Kidney capillary endothelial cell (primary cell): ENCODE measurements at places on chromosomes 3 and 15.
A peak's percentile ranks its signal among the peaks of the same experiment; 100 is the strongest.

DNA sequence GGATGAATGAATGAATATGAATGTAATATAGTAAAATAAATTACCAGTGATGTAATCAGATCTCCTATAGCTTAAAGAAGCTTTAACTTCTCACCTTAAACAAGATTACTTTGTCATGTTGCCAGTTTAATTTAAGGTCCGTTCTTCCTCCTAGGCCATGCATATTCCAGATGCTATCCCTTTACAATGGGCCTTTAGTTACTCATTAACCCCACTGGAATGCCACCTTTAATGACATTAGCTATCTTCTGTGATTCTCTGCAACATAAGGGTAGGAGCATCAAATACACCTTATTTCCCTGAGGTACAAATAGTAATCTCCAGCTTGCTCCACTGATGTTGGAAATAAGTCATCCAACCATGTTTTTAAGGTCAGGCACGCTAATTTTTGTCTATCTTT, 63.0 kb upstream of the TIMP4 start:
- no peak for DNase-seq

- no peak for DNase-seq
These were observed 282.9 kb downstream of the TBC1D5 start for GRCh38 chr3:17459470-17459993.

DNA sequence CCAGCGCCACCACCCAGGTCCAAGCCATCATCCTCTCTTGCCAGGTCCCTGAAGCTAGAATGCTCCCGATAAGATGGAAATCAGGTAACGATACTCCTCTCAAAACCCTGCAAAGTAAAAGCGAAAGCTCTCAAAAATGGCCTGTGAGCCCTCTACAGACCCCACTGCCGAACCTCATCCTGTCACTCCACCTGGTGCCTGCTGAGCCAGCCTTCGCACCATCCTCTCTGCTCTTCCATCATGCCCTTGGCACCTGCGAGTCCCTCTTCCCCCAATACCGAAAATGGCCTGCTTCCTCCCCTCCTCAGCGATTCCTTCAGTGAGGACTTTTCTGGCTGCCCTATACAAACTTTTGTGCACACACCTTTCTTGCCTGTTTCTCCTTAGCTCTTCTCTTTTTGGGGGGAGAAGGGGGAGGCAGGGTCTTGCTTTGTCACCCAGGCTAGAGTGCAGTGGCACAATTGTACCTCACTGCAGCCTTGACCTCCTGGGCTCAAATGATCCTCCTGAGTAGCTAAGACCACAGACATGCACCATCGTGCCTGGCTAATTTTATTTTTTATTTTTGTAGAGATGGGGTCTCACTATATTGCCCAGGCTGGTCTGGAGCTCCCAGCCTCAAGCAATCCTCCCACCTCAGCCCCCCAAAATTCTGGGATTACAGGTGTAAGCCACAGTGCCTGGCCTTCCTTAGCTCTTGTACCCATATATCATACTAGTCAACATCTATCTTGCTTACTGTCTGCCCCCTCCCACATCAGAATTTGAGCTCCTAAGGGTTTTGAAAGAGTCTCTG, 3.0 kb downstream of the IDH2 start:
- no peak for DNase-seq

DNA sequence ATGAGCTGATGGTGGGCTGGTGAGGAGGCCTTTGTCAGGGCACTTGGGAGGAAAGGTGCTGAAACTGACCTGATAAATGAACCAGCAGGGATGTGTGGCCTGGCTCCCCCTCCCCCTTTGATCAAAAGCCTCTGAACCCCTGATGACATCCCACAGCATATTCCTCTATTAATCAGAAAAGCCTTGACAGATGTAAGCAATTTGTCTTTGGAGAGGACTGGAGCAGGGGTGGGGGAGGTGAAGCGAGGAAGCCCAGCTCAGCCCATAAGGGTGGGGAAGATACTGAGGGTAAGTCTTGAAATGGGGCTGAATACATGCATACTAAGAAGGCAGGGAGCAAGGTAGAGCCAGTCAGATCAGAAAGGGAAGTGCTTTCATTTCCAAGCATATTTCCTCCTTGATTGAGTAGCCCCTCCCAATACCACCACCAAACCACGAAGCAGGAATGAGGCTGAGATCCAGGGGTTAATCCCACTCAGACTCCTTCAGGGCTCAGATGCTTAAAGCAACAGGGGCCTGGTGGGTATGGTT, 34.7 kb upstream of the MRPS22 start:
- no peak for DNase-seq

DNA sequence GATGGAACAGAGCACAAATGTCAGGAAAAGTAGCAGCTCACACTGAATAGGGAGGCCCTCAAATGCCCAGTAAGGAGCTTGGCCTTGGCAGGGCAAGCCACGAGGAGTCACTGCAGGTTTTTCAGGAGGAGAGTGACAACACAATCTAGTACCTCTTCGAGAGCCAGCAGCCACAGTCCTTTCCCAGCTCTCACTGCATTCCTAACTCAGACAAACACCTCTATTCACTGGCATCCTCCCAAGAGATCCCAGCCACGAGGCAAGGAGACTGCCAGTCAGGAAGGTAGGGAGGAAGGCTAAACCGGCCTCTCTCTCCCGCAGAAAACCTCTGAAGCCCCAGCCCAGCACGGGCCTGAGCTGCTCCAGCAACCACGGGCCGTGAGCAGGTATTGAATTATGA, 146.0 kb upstream of the SMAD3 start:
- no peak for DNase-seq

GRCh38 chr15:59917504-59918157, 86.5 kb upstream of the FOXB1 start:
- DNase-seq = peak; percentile 17

DNA sequence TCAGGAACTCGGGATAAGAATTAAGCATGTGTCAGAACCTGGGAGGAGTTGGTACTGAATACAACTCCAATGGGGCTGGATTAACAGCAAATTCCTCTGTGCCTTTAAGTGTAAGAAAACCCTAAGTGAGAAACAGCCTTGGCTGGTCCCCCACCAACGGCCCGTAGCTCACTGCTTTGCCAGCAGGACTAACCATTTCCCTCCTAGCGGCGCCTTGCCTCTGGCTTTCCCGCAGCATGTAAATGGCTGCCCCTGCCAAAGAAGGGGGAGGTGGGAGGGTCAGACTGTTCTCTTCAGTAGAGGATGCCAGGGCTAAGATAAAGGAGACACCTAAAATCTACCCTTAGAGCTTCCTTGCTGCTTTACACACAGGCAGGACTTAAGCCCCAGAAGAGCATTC, 51.0 kb upstream of the SH3GL3 start:
- no peak for DNase-seq

- DNase-seq = no peak
These were observed 239.7 kb downstream of the UACA start for GRCh38 chr15:70523616-70524015.

GRCh38 chr15:81105545-81105944, 28.5 kb upstream of the CFAP161 start:
- no peak for DNase-seq

DNA sequence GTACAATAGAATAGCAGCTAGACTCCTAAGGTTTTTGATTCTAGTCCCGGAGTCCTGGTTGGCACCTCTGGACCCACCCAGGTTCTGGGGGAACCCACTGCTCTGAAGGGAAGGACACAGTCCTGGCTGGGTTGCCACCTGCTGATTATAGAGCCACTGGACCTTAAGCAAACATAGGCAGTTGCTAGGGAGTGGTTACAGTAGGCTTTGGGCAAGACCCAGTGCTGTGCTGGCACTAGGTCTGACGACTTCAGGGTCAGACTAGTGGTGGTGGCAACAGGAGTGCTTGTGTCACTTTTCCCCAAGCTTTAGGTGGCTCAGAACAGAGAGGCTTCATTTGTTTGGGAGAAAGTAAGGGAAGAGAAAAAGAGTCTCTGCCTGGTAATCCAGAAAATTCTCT, 109.8 kb upstream of the C3orf80 start:
- DNase-seq = no peak

DNA sequence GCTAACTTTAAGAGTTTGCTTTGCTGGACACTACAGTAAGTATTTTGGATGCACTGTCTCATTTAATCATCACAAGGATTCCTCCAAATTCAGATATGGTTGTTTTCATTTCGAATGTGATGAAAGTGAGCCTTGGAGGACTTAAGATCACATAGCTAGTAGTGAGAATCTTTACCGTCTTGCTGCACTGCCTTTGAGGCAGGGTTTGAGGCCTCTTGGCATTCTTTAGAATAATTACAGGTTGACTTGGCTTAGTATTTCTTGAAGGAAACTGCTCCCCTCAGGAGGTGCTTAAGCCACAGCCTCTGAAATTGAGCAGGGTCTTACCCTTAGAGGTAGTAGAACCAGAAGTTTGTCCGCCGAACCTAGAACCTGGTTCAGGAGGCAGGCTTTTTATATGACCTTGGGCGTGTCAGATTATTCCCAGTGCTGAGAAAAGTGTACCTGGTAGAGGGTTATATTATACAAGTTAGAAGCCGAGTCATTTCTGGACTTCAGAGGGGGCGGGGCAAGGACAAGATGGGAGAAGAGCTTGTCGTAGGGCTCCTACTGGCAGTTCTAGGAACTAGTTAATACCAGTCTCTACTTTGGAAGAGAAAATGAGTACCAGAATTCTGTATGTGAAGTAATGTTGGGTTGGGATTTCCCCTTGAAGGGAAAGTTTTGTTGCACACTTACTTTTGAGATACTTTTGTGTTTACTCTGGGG, 1.1 kb downstream of the TFG start:
- DNase-seq = peak; percentile 62

- peak; percentile 35 for DNase-seq
These were observed 67.1 kb downstream of the ATP8B4 start for GRCh38 chr15:50051811-50052419.

GRCh38 chr3:113200946-113201345, 10.4 kb upstream of the BOC start:
- no peak for DNase-seq

DNA sequence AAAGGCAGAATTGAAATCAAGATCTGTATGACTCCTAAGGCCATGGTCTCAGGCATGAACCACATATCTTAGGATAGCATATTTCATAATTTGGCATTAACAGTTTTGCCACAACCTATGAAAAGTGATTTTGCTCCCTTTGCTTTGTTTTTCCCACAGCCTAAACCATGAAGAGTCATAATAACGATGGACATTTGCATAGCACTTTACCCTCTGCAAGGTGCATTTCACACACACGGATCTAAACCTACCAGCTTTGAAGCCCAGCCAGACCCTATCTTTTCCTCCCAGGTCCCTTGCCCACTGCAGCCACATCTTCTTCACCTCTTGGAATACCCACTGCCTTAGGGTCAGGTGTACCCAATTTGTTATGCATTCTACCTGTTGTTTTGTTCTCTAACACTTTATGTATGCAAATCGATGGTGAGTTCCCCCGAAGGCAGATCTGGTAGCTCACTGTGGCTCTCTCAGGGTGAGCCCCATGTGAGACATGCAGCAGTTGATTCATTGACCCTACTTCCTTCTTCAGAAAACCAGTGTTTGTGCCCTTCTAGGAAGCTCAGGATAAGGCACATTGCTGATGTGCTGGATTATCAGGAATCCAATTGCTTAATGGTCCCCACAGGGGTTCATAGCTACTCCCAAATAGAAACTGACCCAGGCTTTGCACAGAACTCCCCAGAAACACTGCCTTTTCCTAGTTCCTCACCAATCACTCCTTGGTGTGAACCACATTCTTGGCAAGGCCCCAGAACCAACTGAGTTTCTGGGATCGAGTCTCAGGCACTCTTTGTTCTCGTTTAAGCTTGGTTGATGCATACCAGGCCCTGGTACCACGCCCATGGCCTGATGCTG, 8.7 kb downstream of the ARHGAP31 start:
- no peak for DNase-seq

GRCh38 chr3:40847551-40847992, 322.8 kb downstream of the ZNF621 start:
- no peak for DNase-seq

DNA sequence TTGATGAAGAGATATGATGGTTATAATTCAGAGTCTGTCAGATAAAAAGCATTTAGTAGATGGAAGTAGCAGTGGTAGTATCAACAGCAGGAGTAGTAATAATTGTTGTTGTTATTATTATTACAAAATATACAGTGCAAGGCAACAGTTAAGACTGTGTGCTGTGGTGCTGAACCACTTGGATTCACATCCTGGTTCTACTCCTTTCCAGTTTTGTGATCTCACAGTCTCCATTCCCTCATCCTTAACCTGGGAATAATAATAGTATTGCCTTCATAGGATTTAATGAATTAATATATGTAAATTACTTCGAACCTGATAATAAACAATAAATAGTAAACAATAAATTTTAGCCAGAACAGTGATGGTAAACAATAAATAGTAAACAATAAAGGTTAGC, 37.1 kb upstream of the TSC22D2 start:
- no peak for DNase-seq

GRCh38 chr3:191234216-191234615, 35.2 kb downstream of the OSTN start:
- no peak for DNase-seq

DNA sequence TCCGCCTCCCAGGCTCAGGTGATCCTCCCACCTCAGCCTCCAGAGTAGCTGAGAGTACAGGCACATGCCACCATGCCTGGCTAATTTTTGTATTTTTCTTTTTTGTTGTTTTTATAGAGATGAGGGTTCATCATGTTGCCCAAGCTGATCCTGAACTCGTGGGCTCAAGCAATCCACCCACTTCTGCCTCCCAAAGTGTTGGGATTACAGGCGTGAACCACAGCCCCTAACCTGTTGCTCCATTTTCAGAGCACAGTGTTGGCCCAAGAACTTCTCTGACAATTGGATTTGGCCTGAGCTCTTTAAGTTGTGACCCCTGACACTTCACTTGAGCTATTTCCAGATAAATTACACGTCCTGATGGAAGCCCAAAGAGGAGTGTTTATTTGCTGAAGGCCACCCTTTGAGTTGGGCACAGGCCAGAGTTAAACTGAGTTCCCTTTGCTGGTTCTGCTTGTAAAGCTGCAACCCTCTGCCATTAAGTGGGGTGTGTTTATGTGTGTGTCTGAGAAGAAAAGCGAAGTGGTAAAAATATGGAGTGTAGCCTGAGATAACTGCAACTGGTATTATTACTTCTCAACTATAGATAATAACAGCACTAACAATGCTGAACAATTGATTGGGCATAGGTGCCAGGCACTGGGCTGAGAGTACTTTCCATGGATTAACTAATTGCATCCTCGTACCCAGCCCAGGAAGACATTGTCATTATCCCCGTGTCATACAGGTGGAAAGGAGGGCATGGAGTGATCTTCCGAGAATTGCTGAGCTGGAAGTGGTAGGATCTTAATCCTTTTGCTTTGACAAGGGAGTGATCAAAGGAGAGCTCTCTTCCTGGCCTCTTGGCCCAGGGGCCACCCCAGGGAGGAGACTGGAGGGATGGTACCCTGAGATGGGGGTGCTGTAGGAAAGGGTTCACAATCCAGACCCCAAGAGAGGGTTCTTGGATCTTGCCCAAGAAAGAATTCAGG, 91.5 kb upstream of the PROK2 start:
- DNase-seq = no peak

- DNase-seq = no peak
These were observed 87.2 kb upstream of the MLF1 start for GRCh38 chr3:158483701-158484235.

- no peak for DNase-seq
These were observed 113.9 kb downstream of the POLQ start for GRCh38 chr3:121431726-121432517.

GRCh38 chr15:65923264-65923663, 54.0 kb downstream of the RAB11A start:
- no peak for DNase-seq

- no peak for DNase-seq
These were observed 78.8 kb downstream of the BFSP2 start for GRCh38 chr3:133478624-133479023.

GRCh38 chr3:112640930-112641801, at the start of gene CCDC80:
Gene CCDC80 (minus strand): TSS chr3:112641143. CDS start chr3:112639905, 1,238 bp downstream.
- DNase-seq = no peak

- no peak for DNase-seq
These were observed 110.8 kb upstream of the RAD18 start for GRCh38 chr3:9074079-9074478.

- DNase-seq = no peak
These were observed 289.0 kb upstream of the RASGRP1 start for GRCh38 chr15:38853608-38854007.
